Endodermal cell (in vitro differentiated cells): ENCODE measurements at places on chromosomes 7 and 10. TPM values are rescaled to one million over a fixed set of nuclear protein-coding genes. Genes with fewer than 3 reads are reported as not detected.

DNA sequence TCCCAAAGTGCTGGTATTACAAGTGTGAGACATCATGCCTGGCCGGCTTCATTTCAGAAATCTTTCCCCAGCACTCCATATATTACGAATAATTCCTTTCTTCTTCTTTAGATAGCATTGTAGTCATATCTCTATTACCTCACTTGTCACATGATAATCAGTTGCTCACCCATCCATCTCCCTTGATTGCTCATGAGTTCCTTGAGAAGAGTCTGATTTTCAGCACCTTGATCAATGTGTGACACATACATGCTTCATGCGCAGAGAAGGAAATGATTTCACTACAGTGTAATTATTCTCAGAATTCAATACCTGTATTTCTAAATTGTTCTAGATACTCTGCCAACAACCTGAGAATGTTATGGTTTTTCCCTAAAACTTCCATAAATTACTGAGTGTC, 26.7 kb upstream of the GGCT start:
- DNase-seq: no peak
- H3K27me3 ChIP-seq: peaks cover 95% of the 10 kb centered on the region
- no peaks in the 10 kb centered on the region for H3K4me1 ChIP-seq
- no peak overlapping the region for H3K27ac ChIP-seq

Gene ADRB1
- total RNA-seq: not detected in 2 replicates

- H3K27me3 ChIP-seq: no peaks in the 10 kb centered on the region
- no peak for DNase-seq
- no peaks in the 10 kb centered on the region for H3K4me1 ChIP-seq
Observed at GRCh38 chr10:60810437-60811182, 32.3 kb downstream of the CDK1 start.

- peaks cover 10% of the 10 kb centered on the region for H3K36me3 ChIP-seq
- no peaks in the 10 kb centered on the region for H3K4me1 ChIP-seq
- no peak overlapping the region for H3K27ac ChIP-seq
- H3K27me3 ChIP-seq: no peaks in the 10 kb centered on the region
Observed at GRCh38 chr7:83452256-83452655, 196.7 kb downstream of the SEMA3E start.

DNA sequence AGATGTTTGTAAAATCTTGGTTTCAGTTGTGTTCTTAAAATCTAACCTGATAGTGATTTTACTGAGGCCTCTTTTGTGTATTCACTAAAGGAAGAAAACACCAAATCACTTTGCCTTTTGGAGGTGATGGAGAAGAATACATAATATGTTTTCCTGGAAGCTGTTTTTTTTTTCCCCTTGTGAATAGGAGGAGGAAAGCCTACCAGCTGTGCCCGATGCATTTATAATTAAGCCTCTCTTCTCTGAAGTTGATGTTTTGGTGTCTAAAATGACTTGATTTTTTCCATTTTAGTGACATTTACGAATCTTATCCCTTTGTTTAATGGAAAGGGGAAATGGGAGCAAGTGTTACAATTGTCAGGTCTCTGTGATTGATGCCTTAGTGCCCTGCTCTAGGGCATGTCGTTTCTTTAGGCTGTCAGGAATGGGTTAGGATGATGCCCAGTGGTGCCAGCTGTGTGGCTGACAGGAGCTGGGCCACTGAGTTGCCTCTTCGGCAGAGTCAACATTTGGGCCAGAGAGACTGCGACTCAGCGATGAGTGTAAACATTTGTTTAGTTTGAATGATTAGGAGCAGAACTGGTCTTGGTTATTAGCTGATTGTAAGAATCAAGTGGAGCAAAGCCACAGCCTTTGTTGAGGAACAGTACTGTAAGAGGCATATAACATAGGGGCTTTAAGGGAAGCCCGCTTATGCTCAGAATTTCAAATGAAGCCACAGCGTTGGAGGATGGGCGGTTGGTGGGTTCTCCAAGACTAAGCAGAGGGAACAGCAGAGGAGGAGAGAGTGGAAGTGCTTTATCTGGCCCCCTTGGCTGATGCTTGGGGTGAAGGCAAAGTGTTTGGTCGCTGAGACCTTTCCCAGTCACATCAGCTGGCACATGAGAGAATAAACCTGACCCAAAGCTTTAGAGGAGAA, 81.6 kb downstream of the CDK14 start:
- H3K36me3 ChIP-seq: no peaks in the 10 kb centered on the region
- H3K4me1 ChIP-seq: peaks cover 17% of the 10 kb centered on the region
- no peak for DNase-seq
- H3K4me3 ChIP-seq: no peak overlapping the region
- peak overlapping the region; percentile 62 for H3K27ac ChIP-seq
- peaks cover 66% of the 10 kb centered on the region for H3K27me3 ChIP-seq

GRCh38 chr10:75191821-75192568, 18.6 kb upstream of the VDAC2 start:
- no peaks in the 10 kb centered on the region for H3K27me3 ChIP-seq
- H3K4me3 ChIP-seq: no peak overlapping the region
- no peaks in the 10 kb centered on the region for H3K36me3 ChIP-seq
- no peak overlapping the region for H3K27ac ChIP-seq
- no peak for DNase-seq
- H3K4me1 ChIP-seq: peaks cover 5% of the 10 kb centered on the region

DNA sequence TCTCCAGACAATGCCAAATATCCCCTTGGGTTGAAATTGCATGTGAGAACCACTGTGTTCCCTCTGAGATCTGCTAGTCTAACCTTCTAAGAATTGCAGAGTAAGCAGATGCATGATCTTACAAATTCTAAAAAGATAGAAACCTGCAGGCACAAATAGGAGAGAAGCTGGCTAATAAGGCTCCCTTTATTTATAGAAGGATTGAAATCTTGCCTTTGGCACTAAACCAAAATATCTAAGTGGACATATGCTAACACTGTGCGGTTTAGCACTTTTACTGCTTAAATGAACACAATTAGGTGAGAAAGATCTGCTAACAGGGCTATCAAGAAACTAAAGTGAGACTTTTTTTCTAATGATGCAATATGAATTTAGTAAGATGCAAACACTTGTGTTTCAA, 225.5 kb downstream of the DOCK4 start:
- H3K36me3 ChIP-seq: no peaks in the 10 kb centered on the region
- no peak overlapping the region for H3K27ac ChIP-seq
- H3K4me1 ChIP-seq: no peaks in the 10 kb centered on the region
- DNase-seq: no peak

- no peak overlapping the region for H3K27ac ChIP-seq
- DNase-seq: peak; percentile 80
Observed at GRCh38 chr10:100747456-100748230, 2.3 kb downstream of the PAX2 start.

Gene WNT8B
- not detected in 3 replicates for total RNA-seq

Gene EGR2
- 0.35 and 0.43 TPM in 2 replicates for total RNA-seq

DNA sequence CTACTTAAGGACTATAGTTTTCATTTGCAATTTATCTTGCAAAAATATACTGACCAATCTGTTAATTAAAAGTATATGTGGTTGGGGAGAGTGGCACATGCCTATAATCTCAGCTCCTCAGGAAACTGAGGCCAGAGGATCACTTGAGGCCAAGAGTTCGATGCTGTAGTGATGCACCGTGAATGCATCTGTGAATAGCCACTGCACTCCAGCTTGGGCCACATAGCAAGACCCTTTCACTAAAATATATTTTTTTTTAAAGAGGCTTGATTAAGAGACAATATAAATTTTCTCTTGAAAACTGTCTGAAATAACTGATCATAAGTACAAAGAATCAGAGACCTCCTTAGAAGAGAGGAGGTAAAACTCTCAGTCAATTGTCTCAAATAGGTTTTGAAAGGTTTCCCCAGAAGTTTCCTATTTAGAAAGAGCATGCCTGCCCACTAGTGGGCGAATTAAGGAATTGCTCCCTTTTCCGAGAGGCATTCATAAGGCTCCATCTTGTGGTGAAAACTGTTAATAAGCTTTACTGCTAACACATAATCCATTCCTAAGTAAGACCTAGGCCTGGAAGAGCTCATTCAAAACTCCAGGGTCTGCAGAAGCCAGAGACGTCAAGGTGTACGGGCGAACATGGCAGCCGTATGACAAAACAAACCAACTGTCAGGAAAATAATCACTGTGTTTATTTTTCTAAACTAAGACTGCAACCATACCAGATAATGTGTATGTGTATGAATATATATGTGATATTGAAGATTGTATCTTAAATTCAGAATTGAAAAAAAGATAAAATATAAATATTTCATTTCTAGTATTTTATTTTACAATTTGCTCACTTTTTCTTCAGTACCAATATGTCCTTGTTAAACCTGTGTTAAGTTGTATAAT, 6.8 kb upstream of the TAS2R40 start:
- H3K27me3 ChIP-seq: peaks cover 9% of the 10 kb centered on the region
- H3K4me3 ChIP-seq: no peak overlapping the region
- peak; percentile 86 for DNase-seq
- no peak overlapping the region for H3K27ac ChIP-seq

GRCh38 chr7:91103363-91103762, 160.9 kb upstream of the FZD1 start:
- H3K36me3 ChIP-seq: no peaks in the 10 kb centered on the region
- DNase-seq: no peak
- H3K4me3 ChIP-seq: no peak overlapping the region
- no peaks in the 10 kb centered on the region for H3K27me3 ChIP-seq
- H3K27ac ChIP-seq: no peak overlapping the region
